Activated naive CD8-positive, alpha-beta T cell treated with anti-CD3 and anti-CD28 coated beads, Interleukin-2, amount 10 ng/mL, durations not matched to agents 7 days and 5 days (primary cell): ENCODE measurements at places on chromosomes 5 and 9. TPM values are rescaled to one million over a fixed set of nuclear protein-coding genes. Genes with fewer than 3 reads are reported as not detected.

GRCh38 chr9:125984461-125984860 lies 237.3 kb downstream of the PBX3 start:
- H3K4me3 ChIP-seq, result no peak overlapping the region
- H3K27ac ChIP-seq, result no peak overlapping the region
- H3K36me3 ChIP-seq, result no peaks in the 10 kb centered on the region
- no peak for DNase-seq

DNA sequence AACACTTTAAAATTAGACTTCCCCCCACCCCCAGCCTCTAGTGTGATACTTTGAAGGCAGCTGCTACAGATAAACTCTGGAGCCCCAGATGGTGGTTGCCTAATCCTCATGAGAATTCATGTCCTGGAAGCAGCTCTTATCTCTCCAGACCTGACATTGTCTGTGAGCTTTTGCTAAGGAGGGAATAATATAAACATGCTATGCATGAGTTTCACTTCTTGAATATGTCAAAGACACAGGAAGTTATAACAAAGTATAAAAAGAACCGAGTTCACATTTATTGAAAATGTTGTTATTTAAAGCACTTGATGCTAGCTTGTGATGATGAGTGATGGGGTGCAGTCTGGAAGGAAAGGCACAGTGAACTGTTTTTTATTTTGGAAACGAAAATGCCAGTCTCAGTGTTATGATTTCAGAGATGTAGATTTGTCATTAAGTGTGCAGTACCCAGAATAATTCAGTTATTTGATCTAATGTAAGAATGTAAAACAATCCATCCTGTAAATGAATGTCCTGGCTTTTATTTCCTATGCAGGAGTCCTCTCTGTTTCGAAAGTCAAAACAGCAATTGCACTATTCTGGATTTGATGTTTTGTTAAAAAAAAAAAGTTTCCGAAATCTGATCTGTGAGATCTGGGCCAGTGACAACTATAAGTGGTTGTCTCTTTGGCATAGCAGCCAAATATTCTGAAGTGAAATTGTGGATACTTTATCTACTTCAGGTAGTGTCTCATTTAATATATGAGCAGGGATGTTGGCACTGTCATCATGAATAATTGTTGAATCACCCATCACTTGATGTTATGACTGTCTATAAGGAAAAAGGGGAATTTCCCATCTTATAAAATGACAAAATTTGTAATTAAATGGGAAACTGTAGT lies 77.0 kb downstream of the ZCCHC7 start:
- peak overlapping the region; percentile 14 for H3K27ac ChIP-seq
- no peaks in the 10 kb centered on the region for H3K27me3 ChIP-seq
- H3K4me1 ChIP-seq, result peaks cover 33% of the 10 kb centered on the region
- H3K4me3 ChIP-seq, result peak overlapping the region; percentile 0
- peaks cover 26% of the 10 kb centered on the region for H3K36me3 ChIP-seq

- no peaks in the 10 kb centered on the region for H3K27me3 ChIP-seq
- peaks cover 3% of the 10 kb centered on the region for H3K36me3 ChIP-seq
- DNase-seq, result no peak
- H3K4me3 ChIP-seq, result no peak overlapping the region
Measured at GRCh38 chr5:102959055-102959454, 160.9 kb downstream of the GIN1 start.

DNA sequence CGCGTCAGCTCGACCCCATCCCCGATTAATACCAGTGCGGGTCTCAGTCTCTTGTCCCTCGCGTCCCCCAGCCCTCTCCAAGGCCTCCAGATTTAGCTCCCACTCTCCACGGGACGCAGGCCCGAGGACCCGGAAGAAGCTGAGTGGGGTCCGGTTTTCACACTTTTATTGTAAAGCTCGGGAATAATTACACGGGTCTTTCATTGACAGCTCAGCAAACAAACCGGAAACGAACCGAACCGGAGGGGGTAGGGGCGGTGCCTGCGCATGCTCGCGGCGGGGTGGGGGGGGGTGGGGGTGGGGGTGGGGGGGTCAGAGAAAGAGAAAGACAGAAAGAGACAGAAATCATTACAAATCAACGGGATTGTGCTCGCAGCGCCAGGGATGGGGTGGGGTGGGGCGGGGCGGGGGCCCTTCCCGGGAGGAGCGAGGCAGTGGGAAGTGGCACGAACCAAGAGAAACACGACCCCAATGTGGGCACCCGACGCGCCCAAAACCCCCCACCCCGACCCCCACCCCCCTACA lies 27.9 kb downstream of the PCDH1 start:
- H3K36me3 ChIP-seq, result no peaks in the 10 kb centered on the region
- peaks cover 2% of the 10 kb centered on the region for H3K27me3 ChIP-seq
- H3K4me1 ChIP-seq, result peaks cover 14% of the 10 kb centered on the region
- H3K27ac ChIP-seq, result peak overlapping the region; percentile 80

- H3K4me3 ChIP-seq, result no peak overlapping the region
- H3K27me3 ChIP-seq, result peaks cover 40% of the 10 kb centered on the region
- no peak overlapping the region for H3K27ac ChIP-seq
- H3K36me3 ChIP-seq, result no peaks in the 10 kb centered on the region
Measured at GRCh38 chr5:582936-583635, 29.1 kb upstream of the CEP72 start.

DNA sequence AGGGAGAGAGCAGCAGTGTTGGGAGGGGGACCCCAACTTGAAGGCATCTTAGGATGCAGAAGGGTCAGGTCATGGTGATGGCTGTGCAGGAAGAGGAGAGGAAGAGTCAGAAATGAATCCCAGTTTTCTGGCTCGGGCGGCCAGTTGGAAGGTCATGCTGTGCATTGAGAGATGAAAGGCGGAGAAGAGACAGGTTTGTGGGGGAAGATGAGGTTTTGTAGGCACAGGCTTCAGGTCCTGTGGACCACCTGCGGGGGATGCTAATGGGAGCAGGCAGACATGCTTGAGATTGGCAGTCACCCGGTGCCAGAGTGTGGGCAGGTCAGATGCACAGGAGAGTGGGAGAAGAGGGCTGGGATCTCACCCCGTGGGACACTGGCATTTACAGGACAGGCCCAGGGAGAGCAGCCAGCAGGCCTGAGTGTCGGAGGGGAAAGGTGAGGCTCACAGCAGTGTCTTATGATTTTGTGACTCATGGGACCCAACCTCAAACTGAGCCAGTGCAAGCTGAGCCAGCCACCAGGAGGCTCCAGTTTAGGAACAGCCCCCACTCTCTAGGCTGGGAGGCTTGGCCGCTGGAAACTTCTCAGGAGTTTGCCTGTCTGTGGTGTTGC lies 17.5 kb downstream of the STXBP1 start:
- H3K27ac ChIP-seq, result no peak overlapping the region
- H3K4me1 ChIP-seq, result peaks cover 6% of the 10 kb centered on the region
- DNase-seq, result no peak

GRCh38 chr9:114112325-114112724 lies 13.2 kb upstream of the KIF12 start:
- H3K27me3 ChIP-seq, result peaks cover 10% of the 10 kb centered on the region
- no peaks in the 10 kb centered on the region for H3K4me1 ChIP-seq

DNA sequence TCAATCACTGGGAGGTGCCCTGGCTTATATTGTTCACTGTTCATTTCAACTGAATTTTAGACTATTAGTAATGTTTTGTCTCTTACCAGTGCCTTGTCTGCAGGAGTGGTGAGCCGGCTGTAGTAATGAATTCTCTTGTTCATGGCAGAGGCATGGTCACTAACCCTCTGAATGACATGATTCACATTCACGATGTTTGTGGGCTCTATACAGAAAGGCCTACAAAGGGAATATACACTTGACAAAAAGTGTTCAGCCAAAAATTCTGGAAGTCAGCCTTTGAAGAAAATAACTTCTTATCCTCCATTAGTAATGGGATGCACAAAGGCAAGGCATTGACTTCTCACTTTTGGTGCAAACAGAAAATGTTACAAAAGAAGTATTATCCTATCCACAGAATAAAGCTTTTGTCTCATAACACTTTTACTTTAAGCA lies 39.6 kb downstream of the SLC38A9 start:
- DNase-seq, result no peak
- peaks cover 20% of the 10 kb centered on the region for H3K36me3 ChIP-seq
- H3K27me3 ChIP-seq, result no peaks in the 10 kb centered on the region
- no peak overlapping the region for H3K27ac ChIP-seq
- no peak overlapping the region for H3K4me3 ChIP-seq

DNA sequence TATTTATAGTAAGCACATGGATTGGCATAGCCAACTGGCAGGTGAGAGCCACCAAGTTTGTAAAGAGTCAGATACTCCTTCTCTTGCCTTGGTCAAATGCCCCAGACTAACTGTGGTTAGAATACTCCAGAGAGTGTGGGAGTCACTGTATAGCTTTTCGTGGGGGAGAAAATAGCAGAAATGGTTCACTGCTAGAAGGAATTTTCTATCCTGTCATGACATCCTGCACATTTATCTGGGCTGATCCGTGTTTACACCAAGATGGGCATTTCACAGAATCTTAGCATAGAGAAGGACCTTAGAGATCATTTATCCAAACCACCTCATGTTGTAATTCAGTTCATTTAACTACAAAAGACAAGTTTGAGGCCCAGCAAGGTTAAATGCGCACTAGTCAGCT lies 460.8 kb downstream of the ENC1 start:
- peaks cover 7% of the 10 kb centered on the region for H3K27me3 ChIP-seq
- no peak for DNase-seq
- H3K27ac ChIP-seq, result no peak overlapping the region
- no peaks in the 10 kb centered on the region for H3K36me3 ChIP-seq

DNA sequence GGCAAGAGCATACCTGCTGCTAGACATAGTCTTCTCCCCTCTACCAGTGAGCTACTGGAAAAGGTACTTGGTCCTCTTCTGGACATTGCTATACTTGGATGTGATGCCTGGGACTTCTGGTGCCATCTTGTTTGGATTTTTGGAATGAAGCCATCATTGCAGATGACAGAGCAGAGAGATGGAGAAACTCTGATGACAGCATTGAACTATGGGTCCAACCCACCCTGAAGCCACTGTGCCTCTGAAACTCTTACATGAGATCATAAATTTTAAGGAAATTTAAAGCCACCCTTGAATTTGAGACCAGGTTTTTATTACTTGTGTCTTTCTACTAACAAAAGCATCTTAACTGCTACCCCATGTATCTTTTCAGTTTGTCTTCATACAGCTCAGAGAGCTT lies 151.1 kb upstream of the SMIM23 start:
- H3K4me1 ChIP-seq, result no peaks in the 10 kb centered on the region
- no peak overlapping the region for H3K4me3 ChIP-seq

DNA sequence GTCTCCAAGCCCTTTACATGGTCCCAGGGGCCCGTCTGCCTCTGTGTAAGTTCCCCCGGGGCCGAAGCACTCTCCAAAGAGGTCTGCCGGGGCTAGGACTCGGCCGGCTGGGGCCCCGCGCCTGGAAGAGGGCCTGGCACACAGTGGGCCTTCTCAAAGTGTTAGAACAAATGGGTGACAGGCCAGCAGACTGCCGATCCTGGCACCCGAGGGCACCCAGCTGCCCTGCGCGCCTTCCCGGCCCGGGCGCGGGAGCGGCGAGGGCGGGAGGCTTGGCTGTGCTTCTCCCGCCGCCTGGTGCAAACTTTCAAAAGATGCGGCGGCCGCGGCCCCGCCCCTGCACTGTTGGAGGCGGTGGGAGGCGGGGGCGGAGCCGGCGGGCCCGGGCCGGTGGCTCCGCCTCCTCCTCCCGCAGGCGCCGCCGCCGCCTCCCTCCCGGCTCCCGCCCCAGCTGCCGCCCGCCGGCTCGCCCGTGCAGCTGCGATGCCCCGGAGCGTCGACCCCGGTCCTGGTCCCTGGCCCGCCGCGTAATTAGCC lies at the start of gene NEURL1B:
Gene NEURL1B, plus strand, starts transcription at position 442 of the 537 bp plus-strand sequence. CDS start 144 bp downstream, outside the sequence.
- peak within 1 kb of the TSS; percentile 77 for H3K4me3 ChIP-seq
- peak; percentile 83 for DNase-seq
- H3K27me3 ChIP-seq, result peaks cover 49% of the 10 kb centered on the region
- H3K27ac ChIP-seq, result peak within 1 kb of the TSS; percentile 15

- no peak for DNase-seq
- peaks cover 2% of the 10 kb centered on the region for H3K27me3 ChIP-seq
- no peak overlapping the region for H3K27ac ChIP-seq
Measured at GRCh38 chr9:136572003-136572827, 26.4 kb upstream of the NOTCH1 start.

SAPCD2 gene
- total RNA-seq, result 26.4 TPM
